ENCODE measurements at places on chromosomes 11 and 22. TPM values are rescaled to one million over a fixed set of nuclear protein-coding genes. Genes with fewer than 3 reads are reported as not detected.

Gene PAX6
- total RNA-seq = 1.0 TPM

DNA sequence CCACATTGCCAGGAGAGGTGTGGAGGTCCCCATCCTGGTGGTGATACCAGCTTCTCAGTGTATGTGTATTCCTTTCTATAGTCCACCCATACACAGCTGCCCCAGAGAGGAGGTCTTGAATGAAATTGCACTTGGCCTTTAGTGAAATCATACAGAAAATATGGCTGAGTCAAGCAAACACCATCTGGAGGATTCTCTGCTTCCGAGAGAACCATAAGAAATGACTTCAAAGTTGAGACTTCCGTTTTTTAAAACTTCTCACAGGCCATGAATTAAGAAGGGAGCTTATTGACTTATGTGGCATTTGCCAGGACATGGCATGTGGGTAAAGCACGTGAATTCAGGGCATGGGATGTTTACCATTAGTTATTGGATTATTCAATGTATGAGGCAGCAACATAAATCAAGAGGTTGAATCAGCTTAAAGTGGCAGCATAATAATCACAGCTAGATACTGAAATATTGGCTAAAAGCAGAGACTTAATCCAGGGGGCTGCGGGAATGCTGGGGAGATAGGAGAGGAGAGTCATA is 119.1 kb upstream of the MTNR1B start:
- DNase-seq = no peak

GRCh38 chr11:132158091-132158490 is 787.7 kb downstream of the NTM start:
- DNase-seq = peak; percentile 71

DNA sequence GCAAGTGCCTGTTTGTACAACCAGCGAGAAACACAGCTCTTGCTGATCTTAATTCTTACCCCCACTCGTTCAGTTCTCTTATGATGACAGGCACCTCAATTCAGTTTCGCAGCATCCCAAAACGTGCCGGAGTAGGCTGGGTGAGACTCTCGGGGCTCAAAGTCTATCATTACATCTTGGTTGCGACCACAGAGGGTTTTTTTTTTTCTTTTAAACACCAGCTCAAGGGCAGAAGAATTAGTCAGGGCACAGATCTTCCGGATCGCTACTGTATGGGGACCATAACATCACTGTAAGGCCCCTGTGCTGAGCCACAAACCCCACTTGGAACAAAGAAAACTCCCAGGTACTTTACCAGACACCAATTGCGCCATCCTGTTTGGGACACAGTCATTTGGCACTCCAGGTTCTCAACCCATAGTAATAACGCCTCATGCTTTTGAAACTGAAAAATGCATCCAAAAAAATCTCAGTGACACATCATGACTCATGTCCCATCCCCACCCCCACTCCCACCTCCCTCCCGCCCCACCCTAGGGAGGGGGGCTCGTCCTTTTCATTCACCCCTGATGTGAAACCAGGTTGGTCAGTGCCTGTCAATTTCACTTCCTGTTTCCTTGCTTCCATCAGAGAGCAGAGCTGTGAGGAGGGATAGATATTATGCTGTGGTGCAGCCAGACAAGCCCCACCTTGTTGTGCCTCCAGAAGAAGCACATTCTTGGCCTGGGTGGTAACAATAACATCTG is 41.0 kb upstream of the CD5 start:
- no peak for DNase-seq

Gene OAF
- total RNA-seq = 1.2 TPM

Gene ZNRF3
- 28.9 TPM for total RNA-seq

DNA sequence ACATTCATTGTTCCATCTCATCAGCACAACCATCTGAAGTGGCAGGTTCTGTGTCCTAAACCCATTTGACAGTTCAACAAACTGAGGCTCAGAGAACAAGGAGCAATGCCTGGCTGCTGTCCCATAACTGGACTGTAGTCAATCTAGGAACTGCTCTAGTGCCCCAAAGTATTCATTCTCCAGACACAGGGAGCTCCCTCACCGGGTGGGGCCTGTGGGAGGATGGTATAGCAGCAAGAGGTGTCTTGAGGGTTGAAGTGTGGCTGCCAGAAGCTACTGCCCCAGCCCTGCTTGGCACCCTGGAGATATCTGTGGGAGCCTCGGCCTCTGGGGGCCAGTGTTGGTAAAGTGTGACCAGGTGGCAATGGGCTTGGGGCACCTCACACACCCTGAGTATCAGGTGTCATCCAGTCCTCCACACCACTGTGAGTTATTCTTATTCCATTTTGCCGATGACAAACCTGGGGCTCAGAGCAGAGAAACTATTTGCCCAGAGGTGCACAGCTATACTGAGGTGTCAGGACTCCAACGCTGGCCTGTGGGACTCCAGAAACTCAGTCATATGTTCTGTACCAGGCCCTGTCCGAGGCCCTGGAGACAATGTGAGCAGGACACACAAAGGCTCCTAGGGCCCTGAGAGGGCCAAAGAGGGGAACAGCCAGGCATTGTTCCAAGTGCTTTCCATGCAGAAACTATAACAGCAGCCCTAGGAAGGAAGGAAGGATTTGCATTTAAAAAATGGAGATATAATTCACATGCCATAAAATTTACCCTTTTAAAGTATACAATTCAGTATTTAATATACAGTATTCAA is 46.0 kb upstream of the KLHL35 start:
- no peak for DNase-seq

DNA sequence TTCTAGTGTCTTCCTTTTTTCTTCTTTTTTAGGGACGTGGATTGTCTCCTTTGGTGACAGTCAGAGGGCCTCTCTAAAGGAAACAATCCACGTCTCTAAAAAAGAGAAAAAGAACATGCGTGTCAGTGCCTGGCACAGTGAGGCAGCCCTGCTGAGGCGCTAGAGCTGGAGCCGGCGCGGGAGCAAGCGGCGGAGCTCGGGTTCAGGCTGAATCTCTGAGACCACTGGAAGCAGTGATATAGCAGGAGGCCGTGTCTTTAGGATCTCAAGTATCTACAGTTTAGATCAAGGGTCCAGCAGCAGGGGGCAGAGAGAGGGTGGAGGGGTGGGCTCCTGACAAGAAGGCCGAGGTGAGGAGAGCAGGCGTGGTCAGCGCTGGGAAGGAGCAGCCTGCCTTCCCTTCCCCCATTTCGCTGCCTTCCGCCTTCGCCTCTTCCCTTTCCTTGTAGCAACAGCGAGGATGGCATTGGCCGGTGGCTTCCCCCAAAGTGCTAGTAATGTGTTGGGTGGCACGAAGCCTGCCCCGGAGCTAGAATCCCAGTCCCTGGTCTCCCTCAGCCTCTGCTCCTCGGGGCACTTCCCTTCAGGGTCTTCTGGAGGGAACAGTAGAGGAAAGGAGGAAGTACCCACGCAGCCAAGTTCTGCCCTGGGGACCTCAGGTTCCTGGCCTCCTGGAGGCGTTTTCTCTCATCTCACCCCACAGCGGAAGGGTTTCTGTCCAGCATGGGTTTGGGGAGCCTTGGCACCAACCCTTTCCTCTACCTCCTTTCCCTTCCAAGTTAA is 28.2 kb upstream of the RAB1B start:
- no peak for DNase-seq

DNA sequence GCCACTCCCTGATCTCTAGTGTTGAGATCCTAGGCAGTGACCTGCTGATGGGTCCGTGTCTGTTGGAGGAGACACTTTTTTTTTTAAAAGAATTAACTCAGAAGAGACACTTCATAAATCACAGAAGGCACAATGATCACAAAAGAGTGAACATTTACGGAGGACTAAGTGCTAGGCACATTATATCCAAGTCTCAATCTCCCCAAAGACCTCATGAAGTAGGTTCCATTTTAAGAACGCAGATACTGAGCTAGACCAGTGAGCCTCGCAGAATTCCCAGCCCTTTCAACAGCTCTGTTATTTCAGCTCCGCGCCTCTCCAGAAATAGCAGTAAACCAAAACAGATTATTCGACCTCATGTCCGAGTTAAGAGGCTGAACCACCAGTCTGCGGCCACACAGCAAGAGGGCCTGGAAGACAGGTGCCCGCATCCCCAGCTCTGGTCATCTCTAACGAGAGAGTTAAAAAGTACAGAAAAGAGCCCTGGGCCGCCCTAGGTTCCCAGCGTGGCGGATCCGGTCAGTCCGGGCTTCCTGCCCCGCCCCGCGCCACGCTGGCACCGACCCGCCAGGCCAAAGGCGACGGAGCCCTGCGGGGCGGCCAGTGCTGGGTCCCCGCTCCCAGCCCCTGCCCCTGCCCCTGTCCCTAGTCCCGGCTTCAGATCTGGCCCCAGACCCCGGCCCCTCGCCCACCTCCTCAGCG is 612 bp downstream of the XBP1 start:
- peak; percentile 60 for DNase-seq

DNA sequence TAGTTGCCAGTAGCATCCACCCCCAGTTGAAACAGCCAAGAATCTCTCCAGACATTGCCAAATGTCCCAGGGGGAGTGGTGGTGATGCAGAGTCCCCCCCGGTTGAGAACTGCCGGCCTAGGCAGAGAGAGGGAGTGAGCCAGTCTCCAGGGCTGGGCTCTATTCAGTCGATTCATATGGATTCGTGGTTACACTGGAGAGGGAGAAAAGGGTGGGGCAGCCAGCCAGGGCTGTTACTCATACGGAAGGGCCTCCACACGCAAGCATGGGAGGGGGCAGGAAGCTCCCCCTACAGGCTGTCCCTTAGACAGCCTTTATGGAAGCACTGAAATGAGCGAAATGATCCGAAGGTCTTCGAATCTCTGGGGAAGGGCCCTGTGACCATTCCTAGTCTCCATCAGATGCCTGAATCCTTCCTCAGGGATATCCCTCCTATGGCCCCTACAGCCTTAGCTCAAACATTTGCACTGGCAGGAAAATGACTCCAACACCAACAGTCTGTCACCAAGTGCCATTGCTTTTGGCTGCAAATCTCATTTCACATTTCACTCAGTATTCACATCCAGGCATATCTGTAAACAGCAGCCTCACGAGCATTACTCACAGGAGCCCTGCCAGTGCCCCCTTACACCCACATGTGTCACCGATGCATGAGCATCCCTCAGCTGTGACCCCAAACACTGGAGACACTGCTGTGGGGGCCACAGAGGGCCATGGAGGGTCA is 18.4 kb upstream of the TLCD5 start:
- DNase-seq = peak; percentile 80

DNA sequence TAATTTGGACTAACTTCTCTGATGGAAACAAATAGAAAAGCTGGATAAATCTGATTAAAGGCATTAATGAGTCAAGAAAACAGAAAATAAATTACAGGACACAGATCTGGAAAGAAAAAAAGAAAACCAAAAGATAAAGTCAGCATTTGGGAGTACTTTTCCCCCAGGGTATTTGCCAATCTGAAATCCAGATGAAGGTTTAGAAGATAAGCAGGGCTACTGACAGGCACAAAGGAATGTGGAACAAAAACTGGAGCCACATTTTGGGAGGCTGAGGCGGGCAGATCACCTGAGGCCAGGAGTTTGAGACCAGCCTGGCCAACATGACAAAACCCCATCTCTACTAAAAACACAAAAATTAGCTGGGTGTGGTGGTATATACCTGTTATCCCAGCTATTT is 57.2 kb downstream of the SBF2 start:
- no peak for DNase-seq

Gene NLRP10
- total RNA-seq = 4.3 TPM

GRCh38 chr11:58845386-58845785 is 882 bp upstream of the GLYATL2 start:
- no peak for DNase-seq

Gene MMP12
- not detected for total RNA-seq

DNA sequence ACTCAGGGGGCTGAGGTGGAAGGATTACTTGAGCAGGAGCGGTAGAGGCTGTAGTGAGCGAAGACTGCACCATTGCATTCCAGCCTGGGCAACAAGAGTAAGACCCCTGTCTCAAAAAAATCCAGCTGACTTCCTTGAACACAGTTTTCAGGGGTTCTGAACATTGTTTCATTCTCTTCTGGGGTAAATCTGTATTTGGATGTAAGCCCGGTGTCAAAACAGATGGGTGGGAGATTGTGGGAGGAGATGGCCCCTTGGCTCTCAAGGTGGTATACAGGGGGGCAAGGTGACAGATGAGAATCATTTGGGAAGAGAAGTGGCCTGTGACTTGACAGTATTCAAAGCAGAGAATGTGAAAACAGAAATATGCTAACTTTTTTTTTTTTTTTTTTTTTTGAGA is 4.8 kb downstream of the ESAM start:
- DNase-seq = no peak

DNA sequence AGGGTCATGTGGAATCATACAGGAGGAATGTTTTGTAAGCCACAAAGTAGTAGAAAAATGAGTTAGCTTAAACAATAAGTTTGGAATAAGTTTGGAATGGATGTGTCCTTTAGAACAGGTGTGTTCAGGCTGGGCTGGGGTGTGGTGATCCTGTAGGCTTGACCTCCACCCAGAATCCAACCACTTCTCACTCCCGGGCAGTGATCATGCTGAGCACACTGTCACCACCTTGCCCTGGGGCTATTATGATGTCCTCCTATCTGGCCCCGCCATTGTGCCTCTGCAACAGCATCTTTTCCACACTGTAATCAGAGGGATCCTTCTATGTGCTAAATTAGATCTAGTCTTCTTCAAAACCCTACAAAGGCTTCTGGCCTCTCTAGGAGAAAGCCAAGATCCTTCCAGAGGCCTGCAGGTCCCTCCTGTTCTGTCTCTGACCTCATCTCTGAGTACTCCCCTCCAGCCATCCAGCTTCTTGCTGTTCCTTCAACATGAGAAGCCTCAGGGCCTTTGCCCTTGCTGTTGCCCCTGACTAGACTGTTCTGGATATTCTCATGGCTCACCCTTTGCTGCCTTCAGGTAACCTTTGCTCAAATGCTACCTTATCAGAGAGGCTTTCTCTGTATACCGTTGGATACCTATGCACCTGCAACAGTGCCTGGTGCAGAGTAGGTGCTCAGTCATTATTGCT is 18.8 kb upstream of the ACCSL start:
- DNase-seq = no peak

Gene IFITM10
- total RNA-seq = not detected

- DNase-seq = no peak
These were observed 2.5 kb downstream of the SMIM35 start for GRCh38 chr11:118084247-118084646.

DNA sequence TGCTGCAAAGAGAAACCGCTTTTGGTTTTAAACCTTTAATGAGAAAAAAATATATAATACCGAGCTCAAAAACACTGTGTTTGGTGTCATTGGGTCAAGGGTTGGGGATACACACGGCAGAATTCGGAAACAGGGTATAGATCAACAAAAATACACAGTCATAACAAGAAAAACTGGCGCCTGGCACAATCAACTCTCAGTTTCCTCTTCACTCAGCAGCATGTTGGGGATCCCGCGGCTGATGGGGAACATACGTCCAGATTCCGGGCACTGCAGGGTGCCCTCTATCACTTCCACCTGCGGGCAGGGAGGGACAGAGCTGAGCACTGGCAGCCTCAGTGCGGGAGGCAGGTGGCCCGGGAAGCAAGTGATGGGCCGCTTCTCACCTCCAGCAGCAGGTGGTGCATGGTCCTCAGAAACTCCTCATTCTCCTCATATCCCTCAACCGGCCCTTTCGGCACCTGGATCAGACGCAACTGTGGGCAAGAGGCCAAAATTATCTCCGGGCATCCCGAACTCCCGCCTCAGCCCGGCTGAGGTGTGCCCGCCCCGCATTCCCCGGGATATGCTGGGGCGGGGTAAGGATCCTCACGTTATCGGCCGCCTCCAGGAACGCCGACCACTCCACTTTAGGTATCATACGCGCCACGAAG is 561 bp downstream of the TRMT112 start:
- DNase-seq = peak; percentile 76

Gene KCNJ11
- 5.9 TPM for total RNA-seq

- peak; percentile 45 for DNase-seq
These were observed 266.5 kb downstream of the TENM4 start for GRCh38 chr11:79174045-79175008.

- no peak for DNase-seq
These were observed 1.3 kb upstream of the UBE4A start for GRCh38 chr11:118358071-118358470.

GRCh38 chr11:1050581-1051355 is 14.2 kb upstream of the MUC6 start:
- DNase-seq = peak; percentile 85

Gene CASP5
- not detected for total RNA-seq

All from GM23338 (cell line).